ENCODE measurements at places on chromosomes 6 and 20. TPM values are rescaled to one million over a fixed set of nuclear protein-coding genes. Genes with fewer than 3 reads are reported as not detected.
A peak's percentile ranks its signal among the peaks of the same experiment; 100 is the strongest.

The ADGB gene
- not detected for total RNA-seq

GRCh38 chr20:9903048-9903655 lies 64.3 kb upstream of the PAK5 start:
- peak; percentile 4 for DNase-seq

DNA sequence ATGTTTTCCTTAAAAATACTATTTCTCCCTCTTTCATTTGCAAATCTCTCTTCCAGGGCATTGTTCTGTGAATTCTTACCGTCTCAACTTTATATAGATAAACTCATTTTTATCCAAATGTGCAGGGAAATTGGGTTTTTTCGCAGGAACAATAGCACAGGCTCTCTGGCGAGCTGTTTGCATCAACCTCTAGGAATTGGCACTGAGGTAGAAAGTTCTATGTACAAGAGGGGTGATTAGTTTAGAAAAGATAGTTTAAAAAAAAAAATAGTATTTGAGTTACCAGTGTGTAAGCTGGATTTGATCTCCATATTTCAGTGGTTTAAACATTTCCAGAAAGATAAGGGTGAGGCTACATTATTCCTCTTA lies 129.7 kb upstream of the BTN3A2 start:
- DNase-seq: no peak

The LRRC1 gene
- total RNA-seq: 2.9 TPM

GRCh38 chr20:56171087-56172012 lies 77.2 kb upstream of the MC3R start:
- no peak for DNase-seq

- DNase-seq: no peak
Observed at GRCh38 chr6:19231878-19232561, 605.1 kb upstream of the ID4 start.

- no peak for DNase-seq
Observed at GRCh38 chr6:38554700-38555413, 84.9 kb downstream of the BTBD9 start.

The SSTR4 gene
- not detected for total RNA-seq

DNA sequence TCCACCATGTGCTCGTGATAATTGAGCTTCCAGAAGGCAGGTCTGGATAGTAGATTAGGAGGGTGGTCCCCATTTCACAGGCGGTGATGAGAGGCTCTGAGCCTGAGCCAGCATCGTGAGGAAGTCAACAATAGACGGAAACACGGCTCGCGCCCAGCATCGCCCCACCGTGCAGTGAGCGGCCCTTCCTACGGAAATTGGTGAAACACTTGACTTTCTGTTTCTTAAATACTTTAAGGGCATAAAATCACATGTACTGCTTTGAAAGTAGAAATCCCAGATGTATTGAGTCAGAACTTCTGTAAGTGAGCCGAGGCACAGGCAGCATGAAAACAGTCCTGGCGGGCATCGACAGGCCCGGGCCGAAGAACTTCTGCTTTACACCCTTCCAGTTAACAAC lies 4.3 kb upstream of the KIF25 start:
- no peak for DNase-seq

DNA sequence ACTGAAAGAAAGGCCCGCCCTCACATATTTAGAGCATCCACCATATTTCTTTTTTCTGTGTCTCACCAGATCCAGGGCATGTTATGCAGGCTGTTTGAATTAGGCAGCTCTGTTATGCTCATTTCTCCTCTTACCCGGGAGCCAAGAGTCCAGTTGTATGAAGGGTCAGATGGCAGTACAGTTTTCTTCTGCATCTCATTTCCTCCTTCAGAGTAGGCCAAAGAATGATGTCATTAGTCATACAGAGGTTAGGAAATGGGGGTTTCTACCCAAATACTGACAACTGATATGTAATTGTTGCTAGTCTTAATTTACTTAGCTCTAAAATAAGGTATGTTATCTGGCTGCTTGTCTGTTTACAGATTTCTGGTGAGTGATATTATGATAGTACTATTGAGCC lies 130.8 kb downstream of the SOBP start:
- no peak for DNase-seq

DNA sequence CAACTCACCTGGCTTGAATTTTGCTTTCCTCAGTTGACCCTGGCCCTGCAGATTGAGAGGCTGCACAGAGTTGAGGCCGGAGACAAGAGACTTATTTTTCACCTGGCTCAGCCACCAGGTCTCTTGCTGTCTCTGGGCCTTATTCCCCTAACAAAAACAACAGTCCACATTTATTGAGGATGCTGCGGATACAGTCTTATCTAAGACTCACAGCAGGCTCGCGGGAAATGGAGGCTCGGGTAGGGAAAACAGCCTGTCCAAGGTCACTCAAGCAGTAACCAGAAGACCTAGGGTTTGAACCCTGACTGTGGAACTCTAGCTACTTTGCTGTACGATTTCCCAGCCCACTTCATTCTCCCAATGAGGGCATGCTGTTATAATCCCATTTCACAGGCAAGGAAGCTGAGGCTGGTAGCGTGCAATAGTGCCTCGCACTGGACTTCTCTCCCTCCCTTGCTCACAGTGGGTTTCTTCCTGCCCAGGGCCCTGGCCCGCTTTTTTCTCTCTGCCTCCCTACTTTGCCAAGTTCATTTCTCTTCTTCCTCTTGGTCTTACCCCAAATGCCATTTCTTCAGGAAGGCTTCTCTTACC lies 57.7 kb downstream of the RBM38 start:
- DNase-seq: no peak

GRCh38 chr6:16836144-16836981 lies 75.1 kb upstream of the ATXN1 start:
- no peak for DNase-seq

The PKIB gene
- 0.67 TPM for total RNA-seq

DNA sequence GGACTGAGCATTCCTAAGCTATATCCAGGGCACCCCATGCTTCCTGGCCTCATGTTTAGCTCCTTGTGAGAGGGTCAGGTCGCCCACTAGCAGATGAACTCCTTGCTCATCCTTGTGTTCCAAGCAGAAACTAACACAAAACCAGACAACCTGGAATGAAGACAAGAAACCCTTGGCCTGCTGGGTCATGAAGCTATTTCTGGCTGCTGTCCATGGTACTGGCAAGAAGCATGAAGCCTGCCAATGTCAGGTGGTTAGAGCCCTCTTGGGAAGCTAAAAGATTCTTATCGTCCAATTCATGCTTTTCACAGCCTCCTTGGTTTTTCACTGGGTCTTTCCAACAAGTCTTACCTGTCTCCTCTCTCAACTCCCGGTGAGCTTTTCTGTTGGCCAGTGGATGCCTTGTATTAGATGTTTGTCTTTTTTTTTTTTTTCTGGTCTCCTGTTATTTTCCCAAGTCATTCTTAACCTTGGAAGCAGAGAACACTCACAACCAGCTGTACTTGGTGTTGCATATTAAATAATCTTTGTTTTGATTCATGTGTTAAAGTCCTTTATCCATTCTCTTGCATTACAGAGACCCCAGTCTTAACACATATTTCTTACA lies 180.3 kb downstream of the ANKRD60 start:
- peak; percentile 19 for DNase-seq

- no peak for DNase-seq
Observed at GRCh38 chr6:55676736-55677135, 97.7 kb upstream of the HMGCLL1 start.

The SLC52A3 gene
- total RNA-seq: not detected

DNA sequence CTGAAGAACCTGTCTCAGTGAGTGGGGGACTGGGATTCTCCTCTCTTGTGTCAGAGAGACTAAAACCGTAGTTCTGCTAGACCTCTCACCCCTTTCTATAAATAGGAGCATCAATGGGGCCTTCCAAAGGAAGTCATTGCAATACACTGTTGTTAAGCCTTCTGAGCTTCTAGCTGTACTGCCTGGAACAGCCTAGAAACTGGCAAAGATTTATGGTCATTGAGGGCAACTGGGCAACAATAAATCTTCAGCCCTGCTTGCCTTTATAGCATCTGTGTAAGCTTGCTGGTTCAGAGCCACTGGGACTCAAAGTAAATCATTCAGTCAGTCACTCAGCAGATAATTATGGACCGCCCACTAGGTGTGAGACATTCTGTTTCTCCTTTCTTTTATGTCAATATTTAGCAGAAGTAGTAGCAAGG lies 53.2 kb downstream of the PPP1R14C start:
- DNase-seq: no peak

- no peak for DNase-seq
Observed at GRCh38 chr20:58150772-58151171, 77.7 kb downstream of the ANKRD60 start.

GRCh38 chr6:144477856-144478255 lies 192.7 kb downstream of the UTRN start:
- no peak for DNase-seq

The IRAK1BP1 gene
- total RNA-seq: 2.2 TPM

DNA sequence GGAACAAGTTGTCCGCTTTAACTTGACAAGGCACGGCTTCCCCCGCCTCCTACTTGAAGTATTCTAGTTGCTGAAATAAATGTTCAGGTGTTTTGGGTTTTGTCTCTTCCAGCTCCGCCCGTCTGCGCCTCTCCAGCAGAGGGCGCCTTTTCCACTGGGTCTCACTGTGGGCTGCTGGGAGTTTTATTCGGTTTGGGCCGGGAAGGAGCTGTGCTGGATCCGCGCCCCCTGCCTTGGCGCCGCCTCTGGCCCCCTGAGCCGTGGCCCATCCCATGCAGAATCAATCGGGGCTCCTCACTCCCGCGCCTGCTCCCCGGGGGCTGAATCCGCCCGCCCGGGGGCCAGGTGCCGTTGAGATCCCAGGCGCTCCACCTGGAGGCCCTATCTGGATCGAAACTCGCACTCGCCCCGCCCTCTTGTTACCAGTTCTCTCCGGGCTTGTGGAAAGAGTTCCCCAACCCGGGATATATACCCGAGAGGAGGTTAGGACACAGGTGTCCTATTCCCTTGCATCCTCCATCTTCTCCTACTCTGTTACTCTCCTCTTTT lies 51.0 kb upstream of the TCF21 start:
- peak; percentile 75 for DNase-seq

DNA sequence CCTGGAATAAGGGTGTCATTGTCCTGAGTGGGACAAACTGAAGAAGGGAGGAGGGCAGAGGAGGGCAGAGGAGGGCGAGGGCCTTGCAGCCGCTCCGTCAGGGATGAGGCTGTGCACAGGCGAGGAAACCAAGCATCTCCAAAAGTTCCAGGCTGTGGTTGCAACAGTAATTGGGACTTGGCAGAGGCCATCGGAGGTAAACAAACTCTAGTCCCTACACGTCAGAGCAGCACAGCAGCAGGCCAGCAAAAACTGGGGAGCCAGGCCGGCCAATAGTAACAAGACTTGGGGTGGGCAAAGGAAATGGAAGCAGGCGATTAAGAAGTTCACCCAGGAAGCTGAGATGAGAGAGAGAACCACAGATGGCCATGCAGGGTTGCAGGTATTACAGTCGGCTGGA lies 142.8 kb downstream of the SMOC2 start:
- DNase-seq: no peak

The SIGLEC1 gene
- not detected for total RNA-seq

- no peak for DNase-seq
Observed at GRCh38 chr6:16419636-16420336, 181.4 kb downstream of the GMPR start.

The C20orf141 gene
- total RNA-seq: not detected

The STK38 gene
- total RNA-seq: 24.4 TPM

- DNase-seq: peak; percentile 96
Observed at GRCh38 chr6:90274451-90275030, 22.1 kb downstream of the BACH2 start.

DNA sequence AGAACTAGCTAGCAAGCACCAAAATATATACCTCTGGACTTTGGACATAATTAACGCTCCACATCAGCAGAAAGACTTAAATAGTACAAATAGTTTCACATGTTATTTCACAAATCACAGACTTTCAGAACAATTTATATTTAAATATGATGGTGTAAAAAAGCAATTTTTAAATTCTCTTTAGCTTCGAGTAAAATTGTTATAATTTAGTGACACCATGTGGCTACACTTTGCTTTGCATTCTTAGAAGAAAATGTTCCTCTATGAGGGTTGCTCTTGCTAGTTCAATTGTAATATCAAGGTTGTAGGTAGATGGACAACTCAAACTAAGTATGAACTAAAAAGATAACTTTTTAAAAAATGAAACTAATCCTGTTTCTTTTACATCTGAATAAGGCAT lies 69.0 kb downstream of the BTBD9 start:
- DNase-seq: no peak

DNA sequence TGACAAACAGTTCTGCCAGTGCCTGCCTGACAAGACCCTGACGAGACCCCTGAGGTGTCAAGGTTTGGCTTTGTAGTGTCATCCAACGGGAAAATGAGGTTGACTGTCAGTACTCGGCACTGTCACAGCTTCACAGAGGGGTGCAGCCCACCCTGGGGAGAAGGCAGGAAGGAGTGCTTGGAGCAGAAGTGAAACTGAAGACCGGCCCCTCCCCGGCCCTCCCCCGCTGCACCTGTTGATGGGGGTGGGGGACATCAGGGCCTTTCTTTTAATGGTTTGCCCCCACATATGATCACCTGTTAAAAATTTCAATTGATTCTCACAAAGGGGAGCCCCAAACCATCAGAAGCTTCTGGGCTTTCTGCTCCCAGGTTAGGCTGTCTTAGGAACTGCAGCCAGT lies 6.8 kb downstream of the PMEPA1 start:
- no peak for DNase-seq

DNA sequence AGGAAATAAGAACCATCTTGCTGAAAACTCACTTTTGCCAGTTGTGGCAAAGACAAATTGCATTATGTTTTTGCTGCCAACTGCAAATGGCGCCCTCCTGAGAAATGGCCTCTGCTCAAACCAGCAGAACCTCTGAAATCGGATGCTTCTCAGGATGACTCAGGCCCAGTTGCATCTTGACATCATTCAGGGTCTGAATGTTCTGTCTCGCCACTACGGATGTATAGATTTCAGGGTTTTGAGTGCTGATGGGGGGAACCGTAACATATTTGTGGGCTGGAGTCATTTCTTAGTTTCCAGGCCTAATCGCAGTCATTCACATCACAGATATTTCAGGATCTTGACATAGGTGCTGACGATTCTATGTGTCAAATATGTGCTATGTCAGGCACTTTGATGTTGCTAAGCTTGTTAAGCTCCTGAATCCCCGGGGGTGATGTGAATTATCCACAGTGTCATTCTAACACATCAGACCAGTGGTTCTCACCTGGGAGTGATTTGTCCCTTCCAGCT lies 207.1 kb downstream of the NFATC2 start:
- DNase-seq: peak; percentile 14

GRCh38 chr6:31620586-31621319 lies at the start of gene PRRC2A:
Gene PRRC2A (plus strand): TSS chr6:31620715. CDS start chr6:31622790, 2,075 bp downstream.
- peak; percentile 84 for DNase-seq

The PGC gene
- total RNA-seq: not detected

- no peak for DNase-seq
Observed at GRCh38 chr6:14731611-14732010, 514.3 kb upstream of the JARID2 start.

The PPP1R16B gene
- total RNA-seq: 38.1 TPM

GRCh38 chr6:392441-393390 lies 1.2 kb downstream of the IRF4 start:
- DNase-seq: peak; percentile 49

- DNase-seq: no peak
Observed at GRCh38 chr20:1535420-1536175, 21.9 kb downstream of the SIRPD start.

DNA sequence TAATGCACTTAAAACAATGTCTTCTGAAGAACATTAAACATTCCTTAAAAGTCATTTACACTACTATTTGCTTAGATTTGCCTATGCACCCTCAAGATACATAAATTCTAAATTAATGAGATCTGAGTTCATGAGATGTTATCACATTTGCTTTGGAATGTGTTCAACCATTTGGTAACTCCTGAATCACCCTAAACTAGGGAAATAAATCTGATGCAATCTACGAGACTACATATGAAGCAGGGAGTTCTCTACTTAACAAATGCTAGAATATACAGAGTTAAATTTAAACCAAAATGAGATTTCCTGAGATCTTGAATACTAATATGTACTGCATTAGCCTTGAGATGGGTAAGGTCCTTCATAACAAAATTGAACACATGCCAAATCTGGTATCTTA lies 170.1 kb downstream of the CLIC5 start:
- no peak for DNase-seq

The MMP24 gene
- total RNA-seq: not detected
